Type B pancreatic cell (in vitro differentiated cells): ENCODE measurements at places on chromosomes 13 and 19. TPM values are rescaled to one million over a fixed set of nuclear protein-coding genes. Genes with fewer than 3 reads are reported as not detected.

- H3K27ac ChIP-seq, result peak within 1 kb of the TSS; percentile 97
- H3K4me1 ChIP-seq, result peaks cover 14% of the 10 kb centered on the region
- peak; percentile 84 for DNase-seq
- H3K4me3 ChIP-seq, result peak within 1 kb of the TSS; percentile 98
- peaks cover 12% of the 10 kb centered on the region for H3K36me3 ChIP-seq
Measured at GRCh38 chr19:6459262-6460098, at the start of gene SLC25A23. Gene SLC25A23 (minus strand): TSS chr19:6459792. CDS start chr19:6459628, 164 bp downstream.

DNA sequence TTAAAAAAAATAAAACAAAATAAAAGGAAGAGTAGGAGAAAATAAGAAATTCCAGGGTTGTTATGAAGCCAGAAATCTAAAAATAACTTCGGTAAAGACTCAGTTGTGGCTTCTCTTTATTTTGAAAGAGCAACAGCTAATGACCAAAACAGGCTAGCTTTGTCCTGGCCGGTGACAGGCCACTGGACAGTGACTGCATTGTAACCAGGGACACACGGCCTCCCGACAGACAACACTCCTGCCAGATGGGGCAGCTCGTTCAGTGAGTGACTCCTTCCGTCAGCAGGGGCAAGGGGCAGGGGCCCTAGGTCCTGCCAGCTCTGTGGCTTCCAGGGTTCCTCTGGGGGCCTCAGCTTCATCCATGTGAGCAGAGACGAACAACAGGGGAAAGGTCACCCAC lies 173.4 kb downstream of the KATNAL1 start:
- no peak for DNase-seq
- peaks cover 5% of the 10 kb centered on the region for H3K27me3 ChIP-seq
- H3K4me3 ChIP-seq, result no peak overlapping the region
- H3K36me3 ChIP-seq, result no peaks in the 10 kb centered on the region
- no peak overlapping the region for H3K27ac ChIP-seq
- peaks cover 12% of the 10 kb centered on the region for H3K4me1 ChIP-seq

- no peaks in the 10 kb centered on the region for H3K36me3 ChIP-seq
- peaks cover 19% of the 10 kb centered on the region for H3K27me3 ChIP-seq
- no peak for DNase-seq
- H3K4me3 ChIP-seq, result no peak overlapping the region
Measured at GRCh38 chr19:1076951-1077350, 10.0 kb downstream of the ARHGAP45 start.

- no peak for DNase-seq
- no peak overlapping the region for H3K27ac ChIP-seq
- no peaks in the 10 kb centered on the region for H3K36me3 ChIP-seq
- H3K27me3 ChIP-seq, result peaks cover 11% of the 10 kb centered on the region
Measured at GRCh38 chr19:51259348-51260245, 8.7 kb downstream of the SIGLECL1 start.

PAF1 gene
- total RNA-seq, result 36.9 and 43.6 TPM in 2 replicates
